ENCODE measurements at places on chromosomes 7 and 10.

DNA sequence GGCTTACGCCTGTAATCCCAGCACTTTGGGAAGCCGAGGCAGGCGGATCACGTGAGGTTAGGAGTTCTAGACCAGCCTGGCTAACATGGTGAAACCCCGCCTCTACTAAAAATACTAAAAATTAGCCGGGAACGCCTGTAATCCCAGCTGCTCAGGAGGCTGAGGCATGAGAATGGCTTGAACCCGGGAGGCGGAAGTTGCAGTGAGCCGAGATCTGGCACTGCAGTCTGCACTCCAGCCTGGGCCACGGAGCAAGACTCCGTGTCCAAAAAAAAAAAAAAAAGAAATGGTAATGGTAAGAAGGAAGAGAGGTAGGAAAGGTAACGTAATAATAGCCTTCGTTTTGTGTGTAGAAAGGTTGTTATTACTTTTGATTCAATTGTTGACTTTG is 1.2 kb downstream of the HSPA14 start:
- H3K4me3 ChIP-seq = peak overlapping the region; percentile 91
- DNase-seq = peak; percentile 30
- H3K36me3 ChIP-seq = no peaks in the 10 kb centered on the region
- peak overlapping the region; percentile 95 for H3K27ac ChIP-seq
- H3K4me1 ChIP-seq = peaks cover 20% of the 10 kb centered on the region

DNA sequence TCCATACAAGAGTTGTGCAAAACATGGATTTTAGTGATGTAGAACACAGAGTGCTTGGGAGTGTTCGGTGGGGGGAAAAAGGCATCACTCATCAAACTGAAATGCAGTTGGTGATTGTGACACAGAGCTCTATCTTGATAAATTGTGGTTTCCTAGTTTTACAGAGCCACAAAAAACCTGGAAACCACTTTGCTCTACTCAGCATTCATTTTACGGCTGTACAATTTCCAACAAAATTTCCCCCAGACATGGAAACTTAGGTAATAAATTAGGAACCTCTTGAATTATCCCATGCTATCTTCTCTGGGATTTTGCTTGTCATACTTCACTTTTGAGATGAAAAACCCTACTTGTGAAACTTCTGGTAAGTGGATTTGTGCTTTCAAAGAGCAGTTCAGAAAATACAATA is 614.9 kb upstream of the FZD8 start:
- no peak overlapping the region for H3K4me3 ChIP-seq
- H3K27ac ChIP-seq = no peak overlapping the region
- no peaks in the 10 kb centered on the region for H3K36me3 ChIP-seq
- peaks cover 3% of the 10 kb centered on the region for H3K4me1 ChIP-seq

- no peak for DNase-seq
- no peak overlapping the region for H3K27ac ChIP-seq
- no peaks in the 10 kb centered on the region for H3K36me3 ChIP-seq
- H3K4me3 ChIP-seq = no peak overlapping the region
- no peaks in the 10 kb centered on the region for H3K4me1 ChIP-seq
Observed at GRCh38 chr10:44811072-44811471, 100.1 kb upstream of the TMEM72 start.

DNA sequence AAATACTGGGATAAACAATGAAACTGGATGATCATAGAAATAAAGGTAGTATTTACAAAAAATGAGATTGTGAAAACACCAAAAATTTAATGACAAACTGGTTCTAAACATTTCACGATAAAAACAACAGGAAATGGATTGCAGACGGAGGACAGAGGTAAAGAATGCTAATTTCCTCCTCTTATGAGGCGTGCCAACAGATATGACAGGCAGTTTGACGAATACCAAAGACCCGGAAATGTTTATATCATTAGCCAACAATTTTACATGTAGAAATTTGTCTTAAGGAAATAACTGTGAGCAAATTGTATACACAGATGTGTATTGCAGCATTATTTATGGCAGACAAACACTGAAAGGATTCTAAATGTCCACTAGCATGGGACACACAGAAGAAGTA is 162.0 kb upstream of the MGMT start:
- no peak overlapping the region for H3K27ac ChIP-seq
- H3K4me1 ChIP-seq = no peaks in the 10 kb centered on the region
- no peak overlapping the region for H3K4me3 ChIP-seq

DNA sequence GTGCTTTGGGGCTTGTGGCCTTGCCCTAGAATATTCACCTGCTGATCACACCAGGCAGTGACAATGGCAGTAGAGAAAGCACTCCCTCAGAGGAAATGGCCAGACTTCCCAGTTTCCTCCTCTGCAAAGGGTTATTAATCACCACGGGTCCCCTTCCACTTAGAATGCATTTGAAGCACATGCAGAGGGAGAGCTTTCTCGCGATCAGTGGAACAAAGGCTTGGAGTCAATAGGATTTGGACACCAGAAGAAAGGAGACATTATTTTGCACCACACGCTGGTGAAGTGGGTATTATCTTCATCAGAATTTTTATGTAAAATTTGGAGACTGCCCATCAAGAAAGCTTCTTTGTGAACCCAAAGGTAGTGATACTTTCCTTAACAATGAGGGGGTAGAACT is 35.4 kb upstream of the INHBA start:
- H3K4me3 ChIP-seq = no peak overlapping the region
- no peaks in the 10 kb centered on the region for H3K36me3 ChIP-seq
- DNase-seq = no peak
- H3K27ac ChIP-seq = no peak overlapping the region

- no peak overlapping the region for H3K27ac ChIP-seq
- H3K4me1 ChIP-seq = no peaks in the 10 kb centered on the region
- H3K27me3 ChIP-seq = no peaks in the 10 kb centered on the region
- H3K4me3 ChIP-seq = no peak overlapping the region
- no peaks in the 10 kb centered on the region for H3K36me3 ChIP-seq
Observed at GRCh38 chr10:62130948-62131347, 137.7 kb downstream of the RTKN2 start.

GRCh38 chr10:52539463-52539862 is 225.4 kb downstream of the DKK1 start:
- H3K4me1 ChIP-seq = no peaks in the 10 kb centered on the region
- no peak overlapping the region for H3K4me3 ChIP-seq

DNA sequence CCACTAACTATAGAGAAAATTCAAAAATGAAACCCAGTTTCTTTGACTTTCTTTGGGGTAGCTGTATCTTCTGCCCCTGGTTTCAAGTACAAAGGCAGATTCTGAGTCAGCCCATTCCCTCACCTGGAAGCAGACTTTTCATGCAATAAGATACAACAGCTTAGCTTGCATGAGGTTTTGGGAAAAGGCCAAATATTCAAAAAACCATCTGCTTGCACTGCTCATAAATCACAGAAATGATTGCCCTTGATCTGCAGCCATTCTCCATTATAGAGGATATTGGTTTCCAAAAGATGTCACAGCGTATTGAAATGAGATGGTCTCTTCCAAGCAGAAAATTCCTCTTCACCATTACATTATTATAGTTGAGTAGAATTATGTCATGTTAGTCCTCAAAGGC is 354.0 kb downstream of the PHF14 start:
- no peaks in the 10 kb centered on the region for H3K4me1 ChIP-seq
- no peaks in the 10 kb centered on the region for H3K27me3 ChIP-seq
- no peaks in the 10 kb centered on the region for H3K36me3 ChIP-seq
- H3K27ac ChIP-seq = no peak overlapping the region
- DNase-seq = no peak
- H3K4me3 ChIP-seq = no peak overlapping the region

DNA sequence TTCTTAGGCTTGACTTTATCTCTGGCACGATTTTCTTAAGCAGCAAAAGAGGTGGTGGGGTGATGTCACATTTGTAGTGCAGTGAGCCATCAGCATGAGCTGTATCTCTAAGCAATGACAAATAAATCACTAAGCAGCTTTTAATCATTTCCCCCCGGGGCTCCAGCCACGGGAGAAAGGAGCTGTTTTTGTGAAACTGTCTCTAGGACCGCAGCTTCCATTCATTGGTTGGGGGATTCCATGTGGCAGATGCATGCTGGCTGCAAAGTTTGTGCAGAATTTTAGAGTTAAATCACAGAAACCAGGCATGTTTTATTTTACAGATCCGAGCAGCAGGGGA is 464 bp downstream of the KIAA1217 start:
- H3K4me3 ChIP-seq = peak overlapping the region; percentile 75
- no peak for DNase-seq
- H3K27ac ChIP-seq = peak overlapping the region; percentile 89
- no peaks in the 10 kb centered on the region for H3K36me3 ChIP-seq

DNA sequence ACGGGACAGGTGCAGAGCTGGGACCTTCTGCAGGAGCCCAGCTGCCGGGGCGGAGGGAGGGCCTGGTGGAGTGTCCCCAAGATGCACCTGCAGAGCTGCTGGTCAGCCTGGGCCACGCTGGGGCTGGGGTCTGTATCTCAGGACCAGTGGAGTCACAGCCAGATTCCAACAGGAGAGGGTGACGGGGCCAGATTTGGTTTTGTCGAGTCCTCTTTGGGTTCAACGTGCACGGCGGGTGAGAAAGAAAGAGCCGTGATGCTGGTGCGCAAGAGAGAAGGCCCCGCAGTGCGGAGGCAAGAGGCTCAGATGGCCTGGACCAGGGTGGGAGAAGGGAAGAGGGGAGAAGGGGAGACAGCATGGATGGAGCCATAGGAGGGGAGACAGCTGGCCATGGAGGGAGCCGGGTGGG is 462.9 kb downstream of the PTPRN2 start:
- no peaks in the 10 kb centered on the region for H3K4me1 ChIP-seq
- H3K27me3 ChIP-seq = no peaks in the 10 kb centered on the region
- DNase-seq = no peak
- no peaks in the 10 kb centered on the region for H3K36me3 ChIP-seq
- H3K4me3 ChIP-seq = no peak overlapping the region

- no peaks in the 10 kb centered on the region for H3K36me3 ChIP-seq
- H3K27me3 ChIP-seq = no peaks in the 10 kb centered on the region
- no peaks in the 10 kb centered on the region for H3K4me1 ChIP-seq
- H3K4me3 ChIP-seq = no peak overlapping the region
- no peak for DNase-seq
Observed at GRCh38 chr7:36176697-36177096, 23.6 kb downstream of the EEPD1 start.

DNA sequence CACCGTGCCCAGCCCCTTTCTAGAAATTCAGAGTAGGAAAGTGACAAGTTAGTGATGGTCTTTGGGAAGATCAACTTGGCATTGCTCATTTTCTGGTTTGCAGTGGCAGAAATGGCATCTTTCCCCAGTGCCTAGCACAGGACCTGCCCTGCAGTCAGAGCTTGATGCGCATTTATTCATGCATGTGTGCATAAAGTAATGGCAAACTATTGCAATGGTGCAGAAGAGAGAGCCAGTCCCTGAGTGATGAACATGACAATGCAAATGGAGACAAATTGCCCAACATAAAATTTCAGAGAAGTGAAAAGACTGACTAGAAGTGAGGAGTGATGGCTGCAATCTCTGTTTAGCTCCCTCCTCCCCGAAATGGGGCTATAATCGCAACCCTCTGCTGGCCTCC is 268.2 kb downstream of the CCSER2 start:
- no peak overlapping the region for H3K27ac ChIP-seq
- H3K4me3 ChIP-seq = no peak overlapping the region
- DNase-seq = no peak
- H3K4me1 ChIP-seq = no peaks in the 10 kb centered on the region

- H3K27me3 ChIP-seq = no peaks in the 10 kb centered on the region
- peak overlapping the region; percentile 19 for H3K27ac ChIP-seq
- no peaks in the 10 kb centered on the region for H3K36me3 ChIP-seq
- H3K4me3 ChIP-seq = no peak overlapping the region
- DNase-seq = no peak
- no peaks in the 10 kb centered on the region for H3K4me1 ChIP-seq
Observed at GRCh38 chr7:67564959-67565358, 568.3 kb downstream of the TYW1 start.

- H3K36me3 ChIP-seq = no peaks in the 10 kb centered on the region
- no peak overlapping the region for H3K27ac ChIP-seq
- DNase-seq = no peak
- no peak overlapping the region for H3K4me3 ChIP-seq
- H3K4me1 ChIP-seq = no peaks in the 10 kb centered on the region
Observed at GRCh38 chr7:24384362-24385030, 100.5 kb downstream of the NPY start.

- H3K4me3 ChIP-seq = no peak overlapping the region
- no peaks in the 10 kb centered on the region for H3K36me3 ChIP-seq
- H3K27ac ChIP-seq = no peak overlapping the region
- H3K4me1 ChIP-seq = no peaks in the 10 kb centered on the region
Observed at GRCh38 chr7:55438757-55439525, 73.8 kb downstream of the LANCL2 start.

- H3K4me3 ChIP-seq = no peak overlapping the region
- peak; percentile 44 for DNase-seq
- H3K27ac ChIP-seq = no peak overlapping the region
- no peaks in the 10 kb centered on the region for H3K27me3 ChIP-seq
Observed at GRCh38 chr10:127441350-127442219, 107.5 kb upstream of the NPS start.

- H3K36me3 ChIP-seq = no peaks in the 10 kb centered on the region
- no peak overlapping the region for H3K4me3 ChIP-seq
- DNase-seq = no peak
- H3K27ac ChIP-seq = no peak overlapping the region
- no peaks in the 10 kb centered on the region for H3K4me1 ChIP-seq
- no peaks in the 10 kb centered on the region for H3K27me3 ChIP-seq
Observed at GRCh38 chr10:69741671-69742355, 59.9 kb upstream of the COL13A1 start.

GRCh38 chr7:1493129-1493528 is 11.1 kb downstream of the INTS1 start:
- H3K27ac ChIP-seq = no peak overlapping the region
- H3K36me3 ChIP-seq = peaks cover 16% of the 10 kb centered on the region
- no peaks in the 10 kb centered on the region for H3K27me3 ChIP-seq
- H3K4me3 ChIP-seq = no peak overlapping the region
- no peak for DNase-seq
- H3K4me1 ChIP-seq = no peaks in the 10 kb centered on the region

- no peaks in the 10 kb centered on the region for H3K27me3 ChIP-seq
- H3K4me1 ChIP-seq = no peaks in the 10 kb centered on the region
Observed at GRCh38 chr10:70186571-70186970, 16.3 kb upstream of the SAR1A start.

DNA sequence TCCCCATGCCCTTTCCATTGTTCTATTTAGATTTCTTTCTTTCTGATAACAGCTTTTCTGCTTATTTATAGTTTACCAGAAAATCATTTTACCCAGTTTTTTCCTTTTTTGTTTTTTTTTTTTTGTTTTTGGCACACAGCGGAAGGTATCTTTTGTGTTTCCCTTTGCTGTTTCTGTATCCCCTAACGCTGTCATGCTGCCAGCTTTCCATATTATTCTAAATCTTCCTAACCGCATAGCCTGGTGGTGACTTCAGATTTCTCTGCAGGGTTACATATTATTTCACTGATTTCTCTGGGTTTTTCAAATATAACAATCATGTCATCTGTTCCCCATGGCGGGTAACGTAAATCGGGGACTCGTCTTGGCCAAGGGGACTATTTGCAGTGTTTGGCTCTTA is 4.0 kb upstream of the SLC29A4 start:
- H3K36me3 ChIP-seq = no peaks in the 10 kb centered on the region
- H3K4me3 ChIP-seq = no peak overlapping the region
- DNase-seq = no peak
- peaks cover 5% of the 10 kb centered on the region for H3K27me3 ChIP-seq

DNA sequence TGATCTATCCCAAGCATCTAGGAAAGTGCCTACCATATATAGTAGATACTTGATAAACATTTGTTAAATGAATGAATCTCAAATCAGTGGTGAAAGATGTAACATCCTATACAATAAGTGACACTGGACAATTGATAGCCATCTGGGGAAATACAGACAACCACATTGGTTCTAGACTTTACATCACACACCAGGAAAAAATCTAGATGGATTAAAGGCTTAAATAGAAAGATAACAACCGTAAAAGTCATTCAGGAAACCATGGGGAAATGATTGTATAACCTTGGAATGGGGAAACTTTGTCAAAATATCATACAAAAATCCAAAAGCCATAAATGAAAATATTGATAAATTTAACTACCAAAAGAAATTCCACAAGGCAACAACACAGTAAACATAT is 7.0 kb upstream of the GARIN1A start:
- H3K4me1 ChIP-seq = no peaks in the 10 kb centered on the region
- H3K4me3 ChIP-seq = no peak overlapping the region
